Mesenteric fat pad (tissue), 1 donor: ENCODE measurements at places on chromosomes 4 and X. TPM values are rescaled to one million over a fixed set of nuclear protein-coding genes. Genes with fewer than 3 reads are reported as not detected.

Gene OTUD5
- 40.0 TPM for total RNA-seq

Gene JADE1
- 53.4 TPM for total RNA-seq

Gene UGT2B15
- total RNA-seq: not detected

Gene NIPAL1
- total RNA-seq: 0.51 TPM

Gene METAP1
- 21.3 TPM for total RNA-seq

Gene BMX
- total RNA-seq: 1.7 TPM

Gene NSG1
- total RNA-seq: 0.16 TPM

Gene USP26
- not detected for total RNA-seq

Gene TMSB15A
- not detected for total RNA-seq

Gene USP51
- total RNA-seq: 1.1 TPM
